ENCODE measurements at places on chromosomes 1 and 21. TPM values are rescaled to one million over a fixed set of nuclear protein-coding genes. Genes with fewer than 3 reads are reported as not detected.

Gene SPATA21
- not detected for total RNA-seq

Gene HRNR
- not detected for total RNA-seq

Gene PBX1
- total RNA-seq: 35.6 TPM

Gene PIK3CD
- total RNA-seq: 89.4 TPM

Gene CR2
- total RNA-seq: 160 TPM

Gene RAD54L
- total RNA-seq: 2.4 TPM

Gene ADAMTS1
- total RNA-seq: 17.0 TPM

Gene LAMC2
- total RNA-seq: 0.13 TPM

GRCh38 chr1:198199105-198199504 is 42.3 kb downstream of the NEK7 start:
- H3K27ac ChIP-seq: no peak overlapping the region
- no peaks in the 10 kb centered on the region for H3K36me3 ChIP-seq
- no peak overlapping the region for H3K4me3 ChIP-seq
- DNase-seq: no peak
- peaks cover 48% of the 10 kb centered on the region for H3K4me1 ChIP-seq

GRCh38 chr1:100616121-100616621 is 78.2 kb downstream of the GPR88 start:
- peaks cover 8% of the 10 kb centered on the region for H3K4me1 ChIP-seq
- DNase-seq: no peak
- H3K27me3 ChIP-seq: no peaks in the 10 kb centered on the region
- H3K36me3 ChIP-seq: no peaks in the 10 kb centered on the region
- H3K27ac ChIP-seq: no peak overlapping the region

DNA sequence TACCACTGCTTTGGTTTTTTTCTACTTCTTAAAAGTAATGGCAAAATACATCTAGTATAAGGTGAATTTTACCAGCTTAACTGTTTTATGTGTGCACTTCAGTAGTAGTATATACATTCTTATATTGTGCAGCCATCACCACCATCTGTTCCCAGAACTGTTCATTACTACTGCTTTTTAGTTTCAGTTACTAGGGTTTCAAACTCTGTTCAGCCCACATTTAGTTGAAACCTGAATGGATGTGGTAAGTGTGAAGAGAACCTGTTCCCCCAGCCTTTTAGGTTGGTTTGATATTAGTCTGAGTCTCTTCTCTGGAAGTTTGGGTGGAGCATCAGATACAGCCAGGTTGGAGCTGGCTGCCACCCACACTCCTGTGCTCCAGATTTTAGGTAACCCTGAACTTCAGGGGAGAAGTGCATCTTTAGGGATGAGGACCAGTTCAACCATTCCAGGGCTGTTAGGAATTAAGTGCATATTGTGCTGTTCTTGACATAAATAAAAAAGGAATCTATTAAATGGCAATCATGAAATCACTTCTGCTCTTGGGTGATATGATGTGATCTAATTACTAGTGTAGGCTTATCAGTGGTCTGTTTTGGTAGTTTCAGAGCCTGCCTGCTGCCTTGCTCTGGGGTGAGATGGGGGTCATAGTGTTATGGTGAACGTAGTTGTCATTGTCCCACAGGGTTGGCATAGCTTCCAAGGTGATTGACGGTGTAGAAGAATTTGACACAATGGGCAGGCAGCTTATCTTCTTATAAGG is 32.1 kb downstream of the URB2 start:
- H3K4me1 ChIP-seq: no peaks in the 10 kb centered on the region
- DNase-seq: no peak
- no peak overlapping the region for H3K27ac ChIP-seq
- no peak overlapping the region for H3K4me3 ChIP-seq
- peaks cover 77% of the 10 kb centered on the region for H3K36me3 ChIP-seq

GRCh38 chr1:180241716-180242544 is 11.9 kb downstream of the LHX4 start:
- H3K36me3 ChIP-seq: no peaks in the 10 kb centered on the region
- peaks cover 22% of the 10 kb centered on the region for H3K27me3 ChIP-seq

DNA sequence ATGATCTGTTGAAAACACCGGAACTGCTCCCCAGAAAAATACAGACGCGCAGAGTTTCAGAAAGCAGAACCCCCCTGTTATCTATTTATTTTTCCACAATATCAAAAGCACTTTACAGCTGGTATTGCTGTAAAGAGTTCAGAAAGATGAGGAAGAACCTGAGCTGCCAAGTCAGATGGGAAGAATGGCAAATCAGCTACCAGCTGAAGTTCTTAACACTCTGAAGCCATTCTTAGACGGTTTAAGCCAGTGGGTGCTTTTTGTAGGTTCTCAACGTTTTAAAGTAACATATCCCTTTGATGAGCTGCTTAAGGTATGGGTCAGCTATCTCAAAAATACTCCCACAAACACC is 714 bp upstream of the AKIRIN1 start:
- no peak for DNase-seq
- peak overlapping the region; percentile 95 for H3K27ac ChIP-seq
- peaks cover 17% of the 10 kb centered on the region for H3K36me3 ChIP-seq
- peak overlapping the region; percentile 97 for H3K4me3 ChIP-seq

DNA sequence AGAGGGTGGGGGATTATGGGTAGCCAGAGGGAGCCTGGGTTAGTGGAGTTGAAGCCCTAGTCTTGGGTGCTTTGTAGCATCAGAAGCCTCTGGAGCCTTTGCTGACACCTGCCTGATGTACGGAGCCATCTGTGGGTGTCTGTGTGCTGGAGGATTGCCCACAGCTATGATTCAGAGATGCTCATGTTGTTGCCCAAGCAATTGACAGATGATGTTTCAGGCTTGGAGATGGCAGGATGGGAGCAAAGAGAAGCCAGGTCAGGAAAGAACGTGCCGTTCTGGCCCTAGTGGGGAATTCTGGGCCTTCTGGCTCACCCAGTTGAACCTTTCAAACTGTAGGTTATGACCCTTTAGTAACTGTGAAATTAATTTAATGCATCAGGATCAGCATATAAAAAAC is 27.6 kb downstream of the COQ8A start:
- H3K4me3 ChIP-seq: no peak overlapping the region
- peaks cover 12% of the 10 kb centered on the region for H3K4me1 ChIP-seq
- no peak for DNase-seq
- H3K36me3 ChIP-seq: no peaks in the 10 kb centered on the region
- no peak overlapping the region for H3K27ac ChIP-seq

GRCh38 chr1:10610901-10611600 is 136.3 kb downstream of the PEX14 start:
- H3K4me3 ChIP-seq: no peak overlapping the region
- DNase-seq: no peak
- no peaks in the 10 kb centered on the region for H3K4me1 ChIP-seq

- no peaks in the 10 kb centered on the region for H3K4me1 ChIP-seq
- no peak for DNase-seq
- no peak overlapping the region for H3K4me3 ChIP-seq
- no peak overlapping the region for H3K27ac ChIP-seq
Observed at GRCh38 chr1:205936846-205937586, 6.2 kb downstream of the SLC26A9 start.

DNA sequence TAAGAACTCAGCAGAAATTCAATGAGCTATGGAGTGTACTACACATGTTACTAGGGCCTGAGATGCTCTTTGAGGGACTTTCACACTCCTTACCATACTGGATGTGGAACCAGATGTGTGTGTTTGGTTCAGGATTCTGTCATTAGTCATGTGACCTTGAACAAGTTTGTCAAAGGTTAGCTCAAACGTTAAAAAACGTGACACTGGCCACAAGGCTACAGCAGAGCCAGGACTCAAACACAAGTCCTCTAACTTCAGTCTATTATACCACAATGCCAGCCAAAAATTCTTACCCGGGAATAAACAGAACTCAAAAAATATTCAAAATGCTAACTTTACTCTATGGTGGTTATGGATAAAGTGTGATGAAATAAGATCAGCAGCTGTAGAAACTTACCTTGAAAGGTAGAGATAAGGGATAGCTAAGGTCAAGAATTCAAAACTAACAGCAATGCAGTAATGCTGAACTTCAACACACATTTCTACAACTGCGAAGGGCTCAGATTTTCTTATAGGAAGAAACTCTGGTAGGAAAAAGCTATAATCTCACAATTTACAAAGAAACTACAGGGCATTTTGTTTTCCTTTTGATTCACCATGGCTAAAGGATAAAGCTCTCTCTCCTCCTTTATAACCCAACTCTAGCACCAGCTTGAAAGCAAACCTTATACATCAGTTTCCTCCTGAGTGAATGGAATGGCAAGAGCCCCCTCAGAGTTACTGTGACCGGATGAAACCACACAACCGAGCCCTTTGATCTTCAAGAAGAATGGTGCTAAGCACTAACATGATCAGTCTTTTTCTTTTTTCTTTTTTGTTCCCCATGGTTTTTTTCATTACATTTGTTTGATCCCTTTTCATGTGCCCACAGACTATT is 233.9 kb downstream of the SLC45A1 start:
- no peaks in the 10 kb centered on the region for H3K27me3 ChIP-seq
- no peak overlapping the region for H3K4me3 ChIP-seq
- peaks cover 30% of the 10 kb centered on the region for H3K36me3 ChIP-seq
- H3K4me1 ChIP-seq: peaks cover 8% of the 10 kb centered on the region
- no peak overlapping the region for H3K27ac ChIP-seq
- DNase-seq: no peak

- DNase-seq: no peak
- peaks cover 65% of the 10 kb centered on the region for H3K4me1 ChIP-seq
- no peak overlapping the region for H3K27ac ChIP-seq
- H3K36me3 ChIP-seq: no peaks in the 10 kb centered on the region
Observed at GRCh38 chr1:92968138-92969032, 7.1 kb upstream of the DIPK1A start.

DNA sequence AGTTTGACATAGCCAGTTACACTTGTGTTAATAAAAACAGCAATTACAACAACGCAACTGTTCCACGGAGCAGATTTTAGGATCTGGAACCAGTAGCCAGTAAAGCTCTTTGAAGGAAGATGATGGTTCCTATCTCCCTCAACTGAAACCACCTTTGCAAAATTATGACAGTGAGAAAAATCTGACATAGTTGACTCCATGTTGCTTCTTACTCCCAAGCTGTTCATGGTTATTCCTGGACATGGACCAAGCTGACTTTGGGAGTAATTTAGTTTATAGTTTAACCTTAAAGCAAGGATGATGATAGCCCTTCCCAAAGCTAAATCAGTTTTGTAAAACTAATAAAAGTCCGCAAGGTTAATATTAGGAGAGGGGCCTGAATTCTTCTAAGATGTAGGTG is 518.0 kb upstream of the ZP4 start:
- no peak for DNase-seq
- no peaks in the 10 kb centered on the region for H3K27me3 ChIP-seq
- no peaks in the 10 kb centered on the region for H3K36me3 ChIP-seq
- H3K4me1 ChIP-seq: no peaks in the 10 kb centered on the region

GRCh38 chr1:240475832-240476231 is 136.1 kb downstream of the GREM2 start:
- no peaks in the 10 kb centered on the region for H3K4me1 ChIP-seq
- no peak for DNase-seq
- no peak overlapping the region for H3K27ac ChIP-seq
- H3K36me3 ChIP-seq: no peaks in the 10 kb centered on the region

DNA sequence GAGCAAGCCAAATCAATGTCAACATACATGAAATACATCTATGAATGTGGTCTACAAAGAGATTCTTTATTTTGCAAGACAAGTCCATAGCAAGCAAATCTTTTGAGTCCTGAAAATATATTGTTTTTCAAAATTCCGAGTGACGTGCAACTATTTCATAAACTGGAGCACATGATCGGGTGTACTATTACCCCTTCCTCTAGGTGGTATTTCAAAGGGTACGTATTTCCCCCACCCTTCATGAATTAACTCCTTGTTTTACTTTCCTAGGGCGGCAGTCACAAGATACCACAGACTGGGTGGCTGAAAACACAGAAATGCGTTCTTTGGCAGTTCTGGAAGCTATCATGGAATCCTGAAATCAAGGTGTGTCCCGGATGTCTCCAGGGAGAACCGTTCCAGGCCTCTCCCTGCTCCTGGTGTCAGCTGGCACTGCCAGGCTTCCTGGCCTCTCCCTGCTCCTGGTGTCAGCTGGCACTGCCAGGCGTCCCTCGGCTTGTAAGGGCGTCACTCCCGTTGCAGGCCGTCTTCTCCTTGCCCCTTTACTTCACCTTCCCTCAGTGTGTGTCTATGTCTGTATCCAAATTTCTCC is 55.3 kb downstream of the RIPK4 start:
- no peak for DNase-seq
- no peaks in the 10 kb centered on the region for H3K27me3 ChIP-seq
- no peaks in the 10 kb centered on the region for H3K4me1 ChIP-seq
- H3K27ac ChIP-seq: no peak overlapping the region
- no peak overlapping the region for H3K4me3 ChIP-seq
- no peaks in the 10 kb centered on the region for H3K36me3 ChIP-seq

GRCh38 chr1:209860293-209860881 is 32.6 kb downstream of the UTP25 start:
- no peak overlapping the region for H3K27ac ChIP-seq
- no peaks in the 10 kb centered on the region for H3K36me3 ChIP-seq
- H3K4me1 ChIP-seq: no peaks in the 10 kb centered on the region
- H3K27me3 ChIP-seq: no peaks in the 10 kb centered on the region
- DNase-seq: peak; percentile 85

DNA sequence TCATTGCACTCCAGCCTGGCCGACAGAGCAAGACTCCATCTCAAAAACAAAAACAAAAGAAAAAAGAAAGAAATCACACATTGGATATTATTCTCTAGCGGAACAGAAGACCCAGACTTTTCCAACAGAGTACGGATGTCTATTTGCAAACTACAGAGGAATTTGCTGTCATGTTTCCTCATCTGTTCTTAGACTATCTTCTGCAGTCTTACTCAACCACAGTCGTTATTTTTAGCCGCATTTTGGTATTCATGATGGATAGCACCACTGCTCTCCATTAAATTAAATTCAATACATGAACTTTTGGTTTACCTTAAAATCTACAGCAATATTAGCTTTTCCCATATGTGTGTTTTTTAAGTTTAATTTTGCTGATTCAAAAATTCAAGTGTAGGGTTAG is 14.2 kb upstream of the HEATR1 start:
- H3K27me3 ChIP-seq: no peaks in the 10 kb centered on the region
- H3K4me3 ChIP-seq: no peak overlapping the region
- no peak for DNase-seq
- no peak overlapping the region for H3K27ac ChIP-seq

DNA sequence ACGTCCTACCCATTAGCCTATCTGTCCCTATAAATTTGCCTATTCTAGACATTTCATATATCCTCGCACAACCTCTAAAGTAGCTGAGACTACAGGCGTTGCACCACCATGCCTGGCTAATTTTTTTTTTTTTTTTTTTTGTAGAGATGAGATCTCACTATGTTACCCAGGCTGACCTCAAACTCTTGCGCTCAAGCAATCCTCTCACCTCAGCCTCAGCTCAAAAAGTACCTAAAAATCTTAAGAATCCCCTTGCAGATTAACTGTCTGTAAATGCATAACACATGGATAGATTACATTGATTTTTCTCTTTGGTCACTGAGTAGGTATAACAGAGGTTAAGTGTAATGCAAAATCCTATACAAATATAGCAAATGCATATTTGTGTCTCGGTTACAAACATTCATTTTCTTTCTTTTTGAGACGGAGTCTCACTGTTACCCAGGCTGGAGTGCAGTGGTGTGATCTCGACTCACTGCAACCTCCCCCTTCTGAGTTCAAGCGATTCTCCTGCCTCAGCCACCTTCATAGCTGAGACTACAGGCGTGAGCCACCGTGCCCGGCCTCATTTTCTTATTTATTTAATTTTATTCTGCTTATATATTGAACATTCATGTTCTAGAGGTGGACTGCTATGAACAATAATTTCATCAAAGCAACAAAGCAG is 2.3 kb downstream of the HORMAD1 start:
- no peak for DNase-seq
- H3K4me3 ChIP-seq: no peak overlapping the region
- no peaks in the 10 kb centered on the region for H3K4me1 ChIP-seq
- H3K27me3 ChIP-seq: no peaks in the 10 kb centered on the region
- no peak overlapping the region for H3K27ac ChIP-seq

Data from spleen (tissue), 13 donors.